AG20443 (cell line): ENCODE measurements at places on chromosomes 7 and 10.

DNA sequence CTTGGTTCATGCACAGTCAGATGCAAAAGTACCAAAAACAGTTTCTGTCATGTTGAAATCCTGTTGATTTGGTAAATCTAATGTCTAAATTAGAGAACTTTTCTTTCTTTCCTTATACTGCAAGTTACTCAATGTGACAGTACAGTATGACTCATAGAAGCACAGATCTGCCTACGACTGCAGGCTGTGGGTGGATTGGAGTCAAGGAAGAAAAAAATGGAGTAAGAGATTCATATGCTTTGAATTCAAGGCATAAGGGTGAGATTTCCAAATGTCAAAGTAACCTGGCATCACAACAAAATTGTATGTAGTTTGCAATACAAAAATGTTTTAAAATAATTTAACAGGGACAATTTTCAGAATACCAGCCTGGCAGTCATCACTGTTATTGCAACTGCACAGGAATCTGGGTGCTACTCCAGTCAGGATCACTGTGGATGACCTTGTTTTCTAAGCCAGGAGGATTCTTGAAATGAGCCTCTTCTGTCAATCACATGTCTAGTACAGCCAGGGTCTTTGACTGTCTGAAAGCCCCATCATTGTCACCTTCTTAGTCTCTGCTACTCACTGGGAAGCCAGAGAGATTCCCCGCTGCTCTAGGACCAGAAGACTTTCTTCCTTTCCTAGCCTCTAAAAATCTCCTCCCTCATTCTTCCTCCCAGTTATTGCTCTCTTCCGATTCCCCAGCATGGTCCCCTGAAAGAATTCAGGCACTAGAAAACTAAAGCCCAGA, 83.6 kb downstream of the CD36 start:
- DNase-seq, result peak; percentile 63

DNA sequence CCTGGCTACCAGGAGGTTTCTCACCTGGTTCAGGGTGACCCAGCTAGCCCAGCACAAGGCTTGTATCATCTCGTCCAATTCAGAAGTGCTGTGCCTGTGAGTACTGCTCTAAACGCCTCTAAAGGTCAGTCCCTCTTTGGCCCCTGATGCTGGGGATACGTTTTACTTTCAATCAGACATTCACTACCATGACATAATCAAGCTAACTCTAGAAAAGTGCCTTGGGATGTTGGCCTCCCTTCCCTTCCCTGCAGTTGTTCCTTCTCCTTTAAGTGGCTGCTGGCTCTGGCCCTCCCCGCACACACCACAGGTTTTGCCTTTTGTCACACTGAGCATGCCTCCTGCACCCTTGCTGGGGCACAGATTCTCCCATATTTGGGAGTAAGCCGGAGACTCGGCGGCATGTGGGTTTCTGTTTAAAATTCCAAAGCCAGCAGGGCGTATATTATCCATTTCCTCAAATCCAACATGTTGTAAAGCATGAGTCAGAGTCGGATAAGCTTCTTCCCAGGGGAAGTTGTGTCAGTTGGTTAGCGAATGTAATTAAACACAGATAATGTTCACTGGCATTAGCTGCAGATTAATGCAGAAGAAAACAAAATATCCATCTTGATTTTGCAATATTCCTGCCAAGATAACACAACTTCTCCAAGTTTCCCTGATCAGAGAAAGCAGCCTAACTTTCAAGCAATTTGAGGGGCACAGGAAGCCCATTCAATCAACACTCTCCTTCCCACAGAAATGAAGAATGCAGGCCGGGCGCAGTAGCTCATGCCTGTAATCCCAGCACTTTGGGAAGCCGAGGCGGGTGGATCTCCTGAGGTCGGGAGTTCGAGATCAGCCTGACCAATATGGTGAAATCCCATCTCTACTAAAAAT, 31.8 kb upstream of the VCL start:
- peak; percentile 95 for DNase-seq

- no peak for DNase-seq
Observed at GRCh38 chr7:45268013-45268412, 110.4 kb downstream of the RAMP3 start.

GRCh38 chr7:91892099-91892705, 11.7 kb upstream of the MTERF1 start:
- no peak for DNase-seq

DNA sequence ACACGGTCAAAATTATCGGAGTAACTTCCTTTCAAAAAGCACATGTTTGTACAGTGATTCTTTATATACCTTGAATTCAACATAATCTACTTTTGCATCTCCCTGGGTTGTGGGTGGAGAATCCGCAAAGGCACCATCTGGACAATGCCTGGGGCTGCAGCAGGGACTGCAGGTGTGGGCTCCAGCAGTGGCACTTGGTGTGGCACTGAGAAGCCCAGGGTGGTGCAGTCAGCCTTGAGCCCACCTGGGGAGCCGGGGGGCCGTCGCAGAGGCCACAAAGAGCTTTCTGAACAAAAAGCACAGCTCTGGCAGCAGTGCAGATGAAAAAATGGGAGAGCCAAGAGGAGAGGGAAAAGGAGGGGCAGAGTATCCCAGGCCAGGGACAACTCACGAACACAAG, 22.2 kb downstream of the PARD3 start:
- no peak for DNase-seq

DNA sequence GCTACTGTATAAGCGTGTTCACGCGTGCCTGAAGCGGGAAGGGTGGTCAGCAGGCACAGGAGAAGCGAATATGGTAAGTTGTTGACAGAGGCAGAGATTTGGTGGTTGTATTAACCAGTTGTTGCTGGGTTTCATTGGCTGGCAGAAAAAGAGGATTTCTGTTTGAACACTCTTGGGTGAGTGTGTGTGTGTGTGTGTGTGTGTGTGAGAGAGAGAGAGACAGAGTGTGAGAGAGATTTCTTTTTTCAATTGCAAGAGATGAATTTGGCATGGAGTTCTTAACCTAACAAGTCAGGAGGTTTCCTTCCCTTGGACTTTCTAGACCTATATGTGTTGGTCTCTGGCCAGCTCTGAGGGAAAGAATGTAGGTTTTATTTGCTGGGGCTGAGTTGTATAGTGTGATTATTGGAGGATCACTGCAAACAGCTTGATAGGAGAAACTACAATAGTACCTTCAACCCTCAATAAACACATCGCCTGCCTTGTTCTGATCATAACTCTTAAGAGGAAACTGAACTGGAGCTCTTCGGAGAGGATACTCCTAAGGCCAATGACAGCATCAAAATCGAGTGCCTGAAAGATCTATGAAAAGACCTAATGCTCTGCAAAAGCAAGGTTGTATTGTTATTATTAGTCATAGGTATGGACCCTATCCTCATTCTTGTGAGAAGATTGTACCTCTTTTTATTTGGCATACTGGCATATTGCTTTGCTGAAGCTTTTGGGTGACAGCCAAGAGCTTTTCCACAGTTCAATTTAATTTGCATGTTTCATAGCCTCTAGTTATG, 1.2 kb downstream of the MCU start:
- DNase-seq, result no peak

- DNase-seq, result no peak
Observed at GRCh38 chr7:112970771-112971170, 115.9 kb downstream of the GPR85 start.

DNA sequence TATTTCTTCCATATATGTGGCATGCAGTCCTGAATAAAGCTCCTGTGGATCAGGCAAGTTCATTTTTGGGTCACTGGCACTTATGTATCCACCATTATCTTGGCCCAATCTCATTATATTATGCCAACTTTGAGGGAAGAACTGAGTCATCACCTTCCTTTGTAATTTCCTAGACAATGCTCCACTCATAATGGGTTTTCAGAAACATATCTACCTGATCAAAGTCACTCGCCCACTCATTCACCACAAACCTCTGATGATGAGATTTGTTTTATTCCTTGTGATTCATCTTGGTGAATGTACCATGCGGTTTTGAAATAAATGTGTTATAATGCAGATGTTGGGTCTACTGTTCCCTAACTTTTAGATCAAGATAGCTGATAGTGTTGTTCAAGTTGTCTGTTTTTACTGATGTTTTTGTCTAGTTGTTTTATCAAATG, 525.8 kb downstream of the KIF20B start:
- no peak for DNase-seq

DNA sequence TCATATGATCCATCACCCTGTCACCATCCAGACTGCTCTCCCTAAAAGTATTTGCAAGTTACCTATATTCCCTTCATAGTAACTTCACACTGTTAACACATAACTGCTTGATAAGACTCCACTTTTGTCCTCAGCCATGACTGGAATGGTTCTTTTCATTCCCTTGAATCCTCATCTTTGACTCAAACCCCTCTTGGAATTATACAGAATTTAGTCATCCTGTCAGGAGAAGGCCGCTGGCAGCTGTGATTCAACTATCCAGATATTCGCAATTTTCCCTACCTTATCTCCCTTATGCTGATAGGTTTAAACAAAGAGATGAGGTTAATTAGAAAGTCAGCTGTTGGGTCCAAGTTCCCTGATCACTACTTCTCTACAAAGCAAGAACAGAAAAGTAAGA, 143.0 kb upstream of the HPS1 start:
- no peak for DNase-seq

GRCh38 chr7:44288811-44289340, 36.5 kb downstream of the CAMK2B start:
- DNase-seq, result no peak

- DNase-seq, result no peak
Observed at GRCh38 chr10:124894569-124895215, 47.2 kb upstream of the ZRANB1 start.
